Stimulated activated CD8-positive, alpha-beta memory T cell treated with anti-CD3 and anti-CD28 coated beads, Interleukin-7, amount 100 ng/mL, for 48 hours (primary cell): ENCODE measurements at places on chromosomes 1 and 21.

- DNase-seq = no peak
These were observed 51.1 kb downstream of the GLUL start for GRCh38 chr1:182340233-182341058.

DNA sequence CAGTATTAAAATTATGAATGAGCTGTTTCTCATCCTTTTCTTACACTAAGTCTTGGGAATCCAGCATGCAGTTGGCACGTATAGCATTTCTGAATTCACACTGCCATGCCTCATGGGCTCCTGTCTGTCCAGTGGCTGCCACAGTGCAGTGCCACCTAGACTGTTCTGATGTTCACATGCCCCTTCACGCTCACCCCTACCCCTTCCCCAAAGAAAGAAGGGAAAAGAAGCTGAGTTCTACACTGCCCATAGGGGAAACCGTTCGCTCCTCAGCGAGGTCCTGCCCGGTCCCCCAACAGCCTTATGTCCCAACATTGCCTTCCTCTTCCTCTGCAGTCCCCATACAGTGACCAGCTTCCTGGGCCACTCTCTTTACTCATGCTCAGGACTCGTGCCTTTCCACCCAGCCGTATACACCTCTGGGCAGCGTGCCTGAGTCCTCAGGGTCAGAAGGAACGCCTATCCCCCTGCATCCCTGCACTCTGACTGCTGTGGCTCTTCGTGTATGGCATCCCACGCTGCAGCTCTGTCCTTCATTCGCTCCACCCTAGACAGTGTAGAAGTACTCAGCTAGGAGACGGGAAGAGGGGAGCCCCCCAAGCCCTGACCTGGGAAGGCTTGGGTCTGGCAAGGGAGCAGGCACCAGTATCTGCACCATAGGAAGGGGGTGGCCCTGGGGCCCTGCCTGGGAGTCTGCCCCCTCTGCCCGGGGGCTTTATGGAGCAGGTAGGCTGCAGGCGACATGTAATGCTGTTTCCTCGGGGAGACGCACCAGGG is 24.1 kb upstream of the ARF1 start:
- no peak for DNase-seq

- no peak for DNase-seq
These were observed 113.1 kb upstream of the LMO4 start for GRCh38 chr1:87215592-87215991.

DNA sequence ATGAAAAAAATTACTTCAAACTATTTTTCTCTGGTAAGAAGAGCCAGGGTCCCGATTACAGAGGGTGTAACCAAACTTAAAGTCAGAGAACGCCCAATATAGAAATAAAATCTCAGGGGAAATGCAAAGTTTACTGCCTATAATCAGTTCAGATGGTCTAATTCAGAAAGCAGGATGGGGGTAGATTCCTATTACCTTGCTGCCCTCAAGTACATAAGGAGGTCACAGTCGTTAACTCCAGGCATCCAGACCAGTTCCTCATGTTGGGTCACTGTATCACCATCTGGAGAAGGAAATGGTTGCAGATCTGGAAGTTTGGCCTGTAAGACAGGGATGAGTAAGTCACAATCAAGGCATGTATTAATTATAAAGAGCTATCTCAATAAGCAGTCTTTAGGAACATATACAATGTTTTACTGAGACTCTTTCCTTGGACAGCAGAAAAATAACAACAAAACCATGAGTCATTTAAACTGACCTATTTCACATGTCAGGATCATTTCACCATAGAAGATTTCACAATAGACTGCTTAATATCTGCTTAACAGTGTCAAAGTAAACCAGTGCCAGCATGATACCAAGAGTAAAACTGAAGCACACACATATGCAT is 179.4 kb downstream of the SLC45A1 start:
- no peak for DNase-seq

GRCh38 chr1:59436637-59437036 is 139.7 kb downstream of the FGGY start:
- DNase-seq = no peak

GRCh38 chr1:29524285-29525065 is 288.2 kb downstream of the PTPRU start:
- DNase-seq = no peak

- no peak for DNase-seq
These were observed at the start of gene HES3 for GRCh38 chr1:6243993-6244392. TSS of gene HES3 (plus strand) at chr1:6244179. CDS start at chr1:6244366, 187 bp downstream.

DNA sequence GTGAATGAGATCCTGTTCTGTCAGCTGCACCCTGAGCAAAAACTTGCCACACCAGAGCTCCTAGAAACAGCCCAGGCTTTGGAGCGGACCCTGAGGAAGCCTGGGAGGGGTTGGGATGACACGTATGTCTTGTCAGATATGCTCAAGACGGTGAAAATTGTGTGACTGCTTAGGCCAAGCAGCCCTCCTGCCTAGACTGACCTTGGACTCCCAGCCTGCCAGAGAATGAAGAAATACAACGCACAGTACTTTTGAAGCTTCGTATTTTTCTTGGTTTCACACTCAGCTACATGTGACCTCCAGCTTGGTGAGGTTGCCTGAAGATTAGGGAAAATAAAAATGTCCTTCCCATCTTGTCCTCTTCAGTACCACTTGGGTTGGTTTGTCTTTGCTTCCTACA is 15.1 kb downstream of the METTL13 start:
- DNase-seq = no peak
